ENCODE measurements at places on chromosomes 3 and 15.

- no peak for DNase-seq
Observed at GRCh38 chr3:106877627-106878026, 499.6 kb upstream of the CCDC54 start.

DNA sequence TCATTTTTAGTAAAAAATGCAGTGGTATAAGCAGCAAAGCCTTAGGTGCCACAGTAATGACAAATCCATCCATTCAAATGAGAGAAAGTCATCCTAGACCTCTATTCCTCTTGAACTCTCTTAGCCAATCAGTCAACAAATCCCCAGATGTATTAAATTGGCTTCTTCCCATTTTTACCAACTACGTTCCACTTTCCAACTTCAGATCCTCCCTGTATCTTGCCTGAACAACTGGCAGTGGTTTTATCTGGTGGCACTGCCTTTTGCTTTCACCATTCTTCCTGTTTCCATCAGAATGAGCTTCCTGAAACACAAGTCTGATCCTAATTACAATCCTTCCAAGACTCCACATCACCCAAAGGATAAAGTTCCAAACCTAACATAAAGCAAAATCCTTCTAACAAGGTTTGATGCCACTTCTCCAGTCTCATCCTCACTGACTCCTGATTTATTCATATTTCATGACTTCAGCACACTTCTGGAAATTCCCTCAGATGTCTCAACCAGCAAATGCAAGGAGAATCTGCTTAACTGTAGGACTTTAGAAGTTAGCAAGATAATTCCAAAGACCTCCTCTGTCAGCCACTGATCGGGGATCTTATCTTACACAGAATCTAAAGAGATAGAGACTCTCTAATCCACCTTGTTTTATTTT lies 69.8 kb upstream of the SLC4A7 start:
- DNase-seq, result no peak

DNA sequence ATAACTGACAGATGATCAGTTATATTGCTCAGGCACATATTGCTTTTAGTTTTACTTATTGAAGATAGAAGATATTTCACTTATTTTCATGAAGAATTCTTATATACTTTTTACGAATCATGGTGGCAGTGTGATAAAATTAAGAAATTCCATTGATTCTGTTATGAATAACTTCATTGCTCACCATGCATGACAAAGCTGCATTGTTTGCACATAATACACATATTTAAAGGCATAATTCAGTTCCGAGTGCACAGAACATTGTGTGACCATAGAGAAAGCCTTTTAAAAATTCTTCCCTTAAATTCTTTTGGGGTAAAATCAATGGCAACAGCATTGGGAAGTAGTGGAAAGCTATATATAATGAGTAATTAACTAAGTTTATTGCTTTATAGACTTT lies 82.5 kb upstream of the NAALADL2 start:
- DNase-seq, result no peak

GRCh38 chr3:184598574-184598927 lies 37.0 kb downstream of the EPHB3 start:
- peak; percentile 72 for DNase-seq

DNA sequence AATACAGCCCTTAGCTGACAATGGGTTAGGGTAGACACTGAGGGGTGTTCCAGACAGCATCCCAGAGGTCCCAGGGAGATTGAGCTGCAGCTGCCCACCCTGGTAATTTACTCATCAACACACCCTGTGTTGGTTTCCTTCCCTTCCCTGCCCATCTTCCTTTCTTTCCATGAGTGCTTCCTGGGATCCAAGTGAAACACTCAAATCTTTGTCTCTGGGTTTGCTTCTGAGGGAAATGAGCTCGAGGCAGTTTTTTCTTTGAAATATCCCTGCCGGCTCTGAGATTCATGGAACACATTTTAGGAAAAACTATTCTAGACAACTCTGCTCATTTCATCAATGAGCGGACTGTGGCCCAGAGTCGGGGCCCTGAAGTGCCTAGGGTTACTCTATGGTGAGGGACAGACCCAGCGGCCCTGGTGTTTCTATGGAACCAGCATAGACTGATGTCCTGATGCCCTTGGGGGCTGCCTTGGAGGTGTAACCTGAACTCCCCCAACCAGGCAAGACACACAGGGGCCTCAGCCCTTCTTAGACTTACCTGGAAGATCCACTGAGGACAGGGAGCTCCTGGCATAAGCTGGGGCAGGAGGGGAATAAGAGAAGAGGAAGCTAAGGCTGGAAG lies 14.9 kb upstream of the CSRNP1 start:
- no peak for DNase-seq

GRCh38 chr3:9180764-9181117 lies 68.7 kb downstream of the SRGAP3 start:
- DNase-seq, result no peak

GRCh38 chr15:37086521-37086920 lies 13.8 kb downstream of the MEIS2 start:
- DNase-seq, result no peak

DNA sequence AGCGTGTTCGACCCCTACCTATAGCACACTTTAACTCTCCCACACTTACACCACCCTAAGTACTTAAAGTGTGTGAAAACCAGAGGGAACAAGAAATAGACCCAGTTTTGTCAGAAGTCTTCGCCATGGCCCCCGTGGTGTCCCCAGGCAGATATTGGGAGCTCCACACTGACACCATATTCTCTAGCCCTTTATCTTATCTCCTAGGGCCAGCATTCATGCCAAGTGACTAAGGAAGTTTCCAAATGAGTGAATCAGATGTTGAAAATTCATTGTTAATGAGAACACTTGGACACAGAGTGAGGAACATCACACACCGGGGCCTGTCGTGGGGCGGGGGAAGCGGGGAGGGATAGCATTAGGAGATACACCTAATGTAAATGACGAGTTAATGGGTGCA lies 31.8 kb downstream of the P3H2 start:
- DNase-seq, result no peak

DNA sequence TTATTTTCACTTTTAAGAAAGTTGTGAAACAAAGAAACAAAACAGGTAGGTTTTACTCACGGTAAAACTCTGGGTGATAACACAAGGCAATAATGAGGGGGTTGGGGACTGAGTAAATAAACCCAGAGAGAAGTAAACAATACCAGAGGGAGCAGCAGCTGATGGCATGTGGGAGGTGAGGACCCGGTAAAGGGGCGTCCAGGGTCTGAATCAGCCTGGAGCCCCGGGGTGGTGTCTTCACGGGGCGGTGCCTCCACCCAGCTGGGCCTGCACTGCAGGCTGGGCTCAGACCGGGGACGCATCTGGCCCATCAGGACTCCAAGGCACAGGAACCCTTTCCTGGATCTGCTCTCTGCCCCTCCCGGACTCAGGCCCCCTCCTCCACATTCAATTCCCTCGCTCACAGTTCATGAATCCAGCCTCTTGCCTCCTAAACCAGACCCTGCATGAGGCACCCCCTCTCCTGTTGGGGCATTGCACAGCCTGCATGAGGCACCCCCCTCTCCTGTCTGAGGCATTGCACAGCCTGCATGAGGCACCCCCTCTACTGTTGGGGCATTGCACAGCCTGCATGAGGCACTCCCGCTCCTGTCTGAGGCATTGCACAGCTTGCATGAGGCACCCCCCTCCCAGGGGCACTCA lies 73.9 kb upstream of the MFGE8 start:
- DNase-seq, result no peak

- DNase-seq, result no peak
Observed at GRCh38 chr3:23653647-23654525, 151.9 kb upstream of the UBE2E1 start.

GRCh38 chr15:91866971-91867372 lies 13.5 kb downstream of the SLCO3A1 start:
- peak; percentile 55 for DNase-seq

DNA sequence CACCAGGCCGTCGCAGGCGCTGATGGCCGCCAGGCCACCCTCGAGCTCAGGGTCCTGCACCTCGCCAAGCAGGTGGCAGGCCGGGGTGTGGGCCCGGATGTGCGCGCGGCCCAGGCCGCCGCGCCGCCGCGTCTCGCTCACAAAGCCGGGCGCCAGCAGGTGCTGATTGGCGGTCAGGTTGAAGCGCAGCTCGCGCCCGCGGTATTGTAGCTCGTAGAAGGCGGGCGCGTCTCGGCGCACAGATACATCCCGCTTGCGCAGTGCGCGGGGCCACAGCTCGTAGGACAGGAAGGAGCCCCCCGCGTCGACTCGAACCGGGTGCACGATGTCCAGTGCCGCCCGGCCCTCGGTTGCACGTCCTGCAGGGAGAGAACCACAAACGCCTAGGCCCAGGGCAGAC lies 11.1 kb downstream of the ADAMTS7 start:
- no peak for DNase-seq

DNA sequence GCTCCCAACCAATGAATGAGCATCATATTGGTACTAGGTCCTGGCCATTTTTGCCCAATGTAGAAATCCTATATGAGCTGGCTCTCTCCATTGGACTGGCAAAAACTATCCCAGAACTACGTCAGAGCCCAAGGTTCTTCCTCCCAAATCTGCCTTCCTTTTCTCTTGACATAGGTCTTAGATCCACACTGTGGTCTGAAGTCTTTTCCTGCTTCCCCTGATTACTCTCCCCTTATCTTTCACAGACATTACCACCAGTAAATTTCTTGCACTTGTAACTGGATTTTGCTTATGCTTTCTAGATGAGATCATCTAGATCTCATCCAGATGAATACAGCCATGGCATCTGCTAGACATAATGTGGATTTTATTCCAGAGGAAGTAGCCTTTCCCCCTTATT lies 141.2 kb upstream of the GADL1 start:
- no peak for DNase-seq

- no peak for DNase-seq
Observed at GRCh38 chr3:45211466-45212094, 14.5 kb downstream of the TMEM158 start.

- no peak for DNase-seq
Observed at GRCh38 chr3:10242182-10243065, 5.8 kb upstream of the TATDN2 start.

- no peak for DNase-seq
Observed at GRCh38 chr15:56719021-56719612, 14.2 kb downstream of the ZNF280D start.

- no peak for DNase-seq
Observed at GRCh38 chr3:141525814-141526213, 39.0 kb downstream of the RASA2 start.

DNA sequence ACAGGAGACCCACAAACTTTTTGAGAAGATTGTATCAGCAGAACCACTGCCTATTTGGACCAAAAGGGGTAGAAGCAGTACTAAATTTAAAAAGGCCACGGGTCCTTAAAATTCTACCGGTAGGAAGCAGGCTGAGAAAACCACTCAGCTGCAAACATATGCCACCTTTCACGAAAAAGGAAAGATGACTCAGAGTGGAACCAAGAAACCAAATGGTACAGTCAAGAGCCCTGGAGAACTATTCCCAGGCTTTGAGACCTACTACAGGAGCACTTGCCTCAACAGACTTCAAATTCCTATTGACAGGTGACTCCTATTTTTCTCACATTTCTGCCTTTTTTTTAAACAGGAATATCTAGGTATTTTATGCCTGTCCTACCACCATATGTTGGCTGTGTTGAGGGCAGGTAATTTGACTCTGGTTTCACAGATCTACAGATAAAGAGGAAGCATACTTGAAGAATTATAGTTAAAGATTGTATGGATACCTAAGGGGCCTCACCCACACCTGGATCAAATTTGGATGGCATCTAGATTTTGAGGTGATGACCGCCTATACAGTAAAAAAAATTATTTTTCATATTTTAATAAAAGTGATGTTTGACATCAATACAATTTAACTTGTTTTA lies 10.1 kb downstream of the GOLIM4 start:
- DNase-seq, result no peak

GRCh38 chr15:73964736-73965093 lies 27.4 kb downstream of the STOML1 start:
- peak; percentile 96 for DNase-seq

- DNase-seq, result no peak
Observed at GRCh38 chr15:29666241-29666640, 156.0 kb downstream of the TJP1 start.

GRCh38 chr3:187267306-187267705 lies 24.2 kb downstream of the MASP1 start:
- DNase-seq, result no peak

- DNase-seq, result peak; percentile 69
Observed at GRCh38 chr15:41207687-41208448, 22.7 kb downstream of the EXD1 start.

DNA sequence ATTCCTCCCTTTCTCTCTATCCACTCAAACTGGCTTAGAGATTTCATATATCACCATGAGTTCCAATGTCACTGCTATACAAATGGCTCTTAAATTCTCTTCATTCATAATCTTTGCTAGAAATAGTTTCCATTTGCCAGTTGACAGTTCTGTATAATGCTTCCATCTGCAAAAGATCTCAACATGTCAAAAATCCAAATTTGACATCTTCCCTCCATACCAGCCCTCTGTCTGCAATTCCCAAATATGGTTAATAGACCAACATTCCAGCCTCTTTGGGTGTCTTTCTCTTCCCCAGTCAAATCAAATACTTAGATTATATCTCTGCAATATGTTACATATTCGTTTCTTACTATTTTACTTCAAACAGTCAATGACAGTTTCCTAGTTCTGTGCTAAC lies 64.2 kb upstream of the SERPINI2 start:
- DNase-seq, result no peak

DNA sequence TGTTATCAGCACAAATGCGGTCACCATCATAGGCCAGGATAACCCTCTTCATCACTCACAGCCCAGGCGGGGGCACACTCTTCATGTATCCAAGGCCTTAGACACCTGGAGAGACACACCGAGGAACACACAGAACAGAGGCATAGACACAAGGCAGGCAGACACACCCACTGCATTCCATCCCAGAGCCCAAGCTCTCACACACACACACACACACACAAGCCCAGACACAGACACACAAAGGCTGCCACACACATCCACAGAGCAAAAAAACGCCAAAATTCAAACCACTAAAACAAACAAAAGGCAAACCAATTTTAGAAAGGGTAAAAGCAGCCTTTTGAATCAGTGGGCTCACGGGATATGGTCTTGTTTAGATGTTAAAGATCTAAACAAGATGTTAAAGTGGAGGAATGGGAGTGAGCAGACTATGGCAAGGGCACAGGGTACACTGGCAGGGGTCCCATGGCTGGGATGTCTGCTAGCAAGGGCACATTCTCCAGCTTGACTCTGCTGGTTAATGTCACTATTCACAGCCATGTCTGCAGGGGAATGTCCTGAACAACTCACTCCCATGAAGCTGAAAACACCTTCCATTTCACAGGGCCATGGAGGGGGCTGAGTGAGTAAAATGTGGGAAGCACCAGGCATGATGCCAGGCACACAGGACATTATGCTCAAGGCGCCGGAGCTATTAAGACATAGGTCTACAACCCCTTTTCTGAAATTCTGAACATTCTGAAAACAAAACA lies 14.9 kb upstream of the CRABP1 start:
- no peak for DNase-seq

- DNase-seq, result no peak
Observed at GRCh38 chr3:116947809-116948208, 238.2 kb downstream of the TUSC7 start.

DNA sequence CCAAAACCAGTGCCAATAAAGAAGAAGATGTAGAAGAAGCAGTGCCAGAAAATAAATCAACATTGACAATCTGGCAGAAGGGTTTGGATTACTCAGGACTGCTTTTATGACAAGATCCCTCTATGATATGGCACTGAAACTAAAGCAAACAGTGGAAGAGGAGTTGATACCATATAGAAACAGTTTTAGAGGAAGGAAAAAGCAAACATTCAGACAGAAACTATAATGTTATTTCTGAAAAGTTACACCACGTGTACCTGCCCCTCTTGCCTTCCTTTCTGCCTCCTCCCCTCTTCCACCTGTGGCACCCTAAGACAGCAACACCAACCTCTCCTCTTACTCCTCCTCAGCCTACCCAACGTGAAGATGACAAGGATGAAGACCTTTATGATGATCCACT lies 63.0 kb downstream of the SFMBT1 start:
- no peak for DNase-seq
